D341Med (cell line): ENCODE measurements at places on chromosomes 1 and 21.

GRCh38 chr1:109530457-109531087 lies 9.1 kb upstream of the GPR61 start:
- no peak for DNase-seq

GRCh38 chr1:85940656-85941306 lies 215.8 kb downstream of the COL24A1 start:
- DNase-seq: no peak

GRCh38 chr1:180680558-180681144 lies 48.8 kb downstream of the XPR1 start:
- no peak for DNase-seq

GRCh38 chr21:41880153-41880552 lies 1.0 kb upstream of the PRDM15 start:
- DNase-seq: no peak

- no peak for DNase-seq
Measured at GRCh38 chr1:244246334-244246733, 195.3 kb downstream of the ZBTB18 start.

- DNase-seq: peak; percentile 31
Measured at GRCh38 chr21:45129189-45129923, 55.0 kb downstream of the ADARB1 start.

DNA sequence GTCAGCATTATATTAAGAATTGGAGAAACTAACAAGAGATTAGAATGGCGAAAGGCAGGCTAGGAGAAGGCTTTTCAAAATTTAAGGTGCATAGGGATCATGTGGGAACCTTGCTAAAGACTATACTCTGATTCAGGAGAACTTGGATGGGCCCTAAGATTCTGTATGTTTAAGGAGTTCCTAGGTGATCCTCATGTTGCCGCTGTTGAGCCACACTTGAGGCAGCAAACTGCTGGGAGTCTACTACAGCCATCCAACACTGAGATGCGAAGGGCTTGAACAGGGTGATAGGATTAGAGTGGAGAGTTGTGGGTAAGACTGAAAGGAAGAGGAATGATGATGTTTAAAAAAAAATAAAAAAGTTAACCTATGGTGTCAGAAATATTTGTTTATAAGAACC lies 1013.2 kb downstream of the MRPL39 start:
- DNase-seq: peak; percentile 12
